ENCODE measurements at places on chromosomes 12 and 14.

GRCh38 chr14:80602946-80603345 is 338.6 kb downstream of the CEP128 start:
- no peak for DNase-seq

GRCh38 chr14:54420478-54421142 is 20.6 kb downstream of the CNIH1 start:
- no peak for DNase-seq

DNA sequence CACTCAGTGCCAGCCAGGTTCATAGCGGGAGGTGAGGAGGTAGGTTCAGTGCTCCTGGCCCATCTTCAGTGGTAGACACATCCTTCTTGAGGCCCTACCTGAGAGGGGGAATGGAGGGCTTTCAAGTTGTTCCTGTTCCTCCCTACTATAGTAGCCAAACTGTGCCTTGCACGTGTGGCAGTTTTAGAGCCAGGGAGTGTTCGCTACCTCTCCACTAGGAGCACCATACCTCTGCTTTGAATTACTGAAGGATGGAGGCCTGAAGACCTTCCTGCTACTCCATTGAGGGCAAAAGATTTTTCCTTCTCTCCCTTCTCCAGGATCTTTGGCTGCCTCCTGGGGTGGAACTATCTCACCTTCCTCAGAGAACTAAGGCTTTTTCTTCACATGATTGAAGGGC is 5.9 kb upstream of the ALG10 start:
- DNase-seq = no peak

DNA sequence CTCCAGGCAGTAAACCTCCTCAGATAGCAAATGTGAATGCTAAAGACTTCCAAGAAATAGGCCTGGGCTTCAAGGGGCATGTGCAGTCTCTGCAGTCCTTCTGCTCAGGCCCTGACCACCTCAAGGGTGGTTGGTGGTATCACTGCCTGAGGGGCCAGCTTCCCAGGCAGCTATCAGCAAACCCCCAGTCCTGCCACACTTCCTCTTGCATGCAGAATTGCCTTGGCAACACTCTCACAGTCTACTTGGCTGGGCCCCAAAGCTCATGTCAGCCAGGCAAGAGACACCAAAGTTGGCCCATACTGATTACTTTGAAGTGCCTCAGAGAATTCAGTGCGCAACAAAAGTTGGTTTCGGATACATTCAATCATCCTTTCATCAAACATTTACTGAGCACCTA is 3.5 kb upstream of the ASB8 start:
- no peak for DNase-seq

- DNase-seq = no peak
Measured at GRCh38 chr12:15253990-15254389, 32.8 kb upstream of the RERG start.

- no peak for DNase-seq
Measured at GRCh38 chr12:112007945-112008344, 5.0 kb downstream of the TMEM116 start.

DNA sequence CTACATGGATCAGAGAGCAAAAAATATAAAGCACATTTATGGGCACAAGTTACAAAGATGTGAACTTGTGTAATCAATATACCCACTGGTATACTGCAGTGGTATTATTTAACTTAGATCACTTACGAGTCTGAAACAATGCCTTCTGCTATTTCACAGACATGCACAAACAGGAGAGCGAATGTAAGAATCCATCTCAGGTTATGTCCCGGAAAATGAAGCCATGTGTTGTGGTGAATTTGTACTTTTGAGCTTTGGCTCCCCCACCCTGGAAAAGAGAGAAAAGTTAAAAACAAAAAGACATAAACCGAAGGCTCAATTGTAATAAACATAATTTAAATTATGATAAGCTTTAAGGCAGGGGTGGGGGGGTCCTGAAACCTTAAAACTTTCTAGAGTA is 7.6 kb downstream of the ABCC9 start:
- no peak for DNase-seq

DNA sequence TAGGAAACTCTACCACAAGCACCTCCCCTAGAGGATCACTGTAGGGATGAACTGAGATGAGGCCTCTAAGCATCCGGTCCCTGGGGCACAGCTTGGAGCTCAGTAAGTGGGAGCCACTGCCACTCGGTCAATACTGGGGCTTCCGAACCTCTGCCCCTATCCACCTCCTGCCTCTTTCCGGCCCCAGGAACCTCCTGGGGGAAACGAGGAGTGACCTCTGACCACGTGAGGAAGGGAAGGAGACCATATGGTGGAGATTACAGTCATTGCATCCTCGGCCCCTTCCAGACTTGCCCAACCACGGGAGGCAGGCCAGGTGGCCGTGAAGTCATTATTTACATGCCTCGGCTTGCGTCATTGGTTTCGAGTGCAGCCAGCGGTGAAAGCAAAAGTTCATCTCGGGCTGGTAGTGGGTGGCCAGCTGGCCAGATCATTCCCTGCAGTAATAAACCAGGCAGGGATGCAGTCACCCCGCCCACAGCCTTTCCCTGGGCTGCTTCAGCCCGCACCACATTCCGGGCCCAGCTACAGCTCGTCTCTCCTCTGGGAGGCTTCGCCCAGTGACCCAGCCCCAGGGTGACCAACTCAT is 65.4 kb downstream of the C14orf132 start:
- no peak for DNase-seq

DNA sequence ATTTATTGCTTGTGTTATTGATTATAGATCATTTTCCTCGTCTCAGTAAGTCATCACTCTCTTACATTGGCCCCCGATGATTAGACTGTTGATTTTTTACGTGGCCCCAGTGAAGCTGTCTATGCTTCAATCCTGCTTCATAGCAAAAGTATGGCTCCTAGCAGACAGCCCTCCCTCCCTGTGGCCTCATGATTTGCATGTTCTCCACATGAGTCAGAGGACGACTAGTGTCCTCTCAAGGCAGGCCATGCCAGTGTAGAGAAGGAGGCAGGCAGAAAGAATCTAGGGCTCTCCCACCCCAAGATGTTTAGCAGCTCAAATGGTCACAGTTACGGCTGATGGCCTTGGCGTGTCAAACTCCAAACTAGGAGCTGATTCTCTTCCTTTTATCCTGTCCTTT is 59.6 kb downstream of the FIGNL2 start:
- no peak for DNase-seq

- DNase-seq = no peak
Measured at GRCh38 chr12:77345336-77345735, 280.0 kb upstream of the E2F7 start.

Data from cortex of kidney (tissue), 1 donor.